ENCODE measurements at places on chromosomes 5 and 9. TPM values are rescaled to one million over a fixed set of nuclear protein-coding genes. Genes with fewer than 3 reads are reported as not detected.
A peak's percentile ranks its signal among the peaks of the same experiment; 100 is the strongest.

The HACD4 gene
- total RNA-seq = 0.72 TPM

The GRAMD2B gene
- total RNA-seq = 32.1 TPM

The DRD1 gene
- total RNA-seq = not detected

The CLTA gene
- 178 TPM for total RNA-seq

DNA sequence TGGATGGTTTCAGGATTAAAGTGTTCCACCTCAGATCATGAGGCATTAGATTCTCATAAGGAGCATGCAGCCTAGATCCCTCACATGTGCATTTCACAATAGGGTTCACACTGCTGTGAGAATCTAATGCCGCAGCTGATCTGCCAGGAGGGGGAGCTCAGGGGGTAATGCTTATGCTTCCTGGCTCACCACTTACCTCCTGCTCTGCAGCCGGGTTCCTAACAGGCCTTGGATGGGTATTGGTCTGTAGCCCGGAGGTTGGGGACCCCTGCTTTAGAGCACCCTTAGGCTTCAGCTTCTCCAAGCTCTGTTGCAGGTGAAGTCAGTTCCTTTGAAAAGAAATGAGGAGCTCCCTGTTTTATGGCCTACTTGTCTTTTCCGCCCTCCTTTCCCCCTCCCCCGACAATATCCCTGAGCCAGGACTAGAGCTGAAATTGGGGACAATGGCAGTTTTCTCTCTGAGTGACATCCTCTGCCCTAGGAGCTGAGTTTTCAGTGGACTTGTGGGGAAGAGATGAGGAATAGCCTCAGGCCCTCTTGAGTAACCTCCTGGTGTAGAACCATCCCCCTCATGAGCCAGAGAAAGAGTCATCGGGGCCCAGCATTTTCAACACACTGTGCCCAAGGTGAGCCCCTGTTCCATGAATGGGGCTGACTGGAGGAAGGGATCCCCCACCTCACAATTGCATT, 16.2 kb upstream of the MAT2B start:
- no peak for DNase-seq
- H3K27ac ChIP-seq = no peak overlapping the region
- no peaks in the 10 kb centered on the region for H3K27me3 ChIP-seq
- peaks cover 23% of the 10 kb centered on the region for H3K36me3 ChIP-seq
- H3K4me1 ChIP-seq = no peaks in the 10 kb centered on the region

- no peak overlapping the region for H3K27ac ChIP-seq
- no peaks in the 10 kb centered on the region for H3K36me3 ChIP-seq
- no peak for DNase-seq
- H3K4me1 ChIP-seq = peaks cover 3% of the 10 kb centered on the region
Measured at GRCh38 chr9:88749420-88749819, 214.4 kb downstream of the NXNL2 start.

GRCh38 chr5:54743997-54744788, 226.6 kb downstream of the SNX18 start:
- no peaks in the 10 kb centered on the region for H3K36me3 ChIP-seq
- peak overlapping the region; percentile 90 for H3K27ac ChIP-seq
- H3K4me1 ChIP-seq = peaks cover 13% of the 10 kb centered on the region
- H3K4me3 ChIP-seq = no peak overlapping the region

- DNase-seq = no peak
- no peak overlapping the region for H3K27ac ChIP-seq
- no peak overlapping the region for H3K4me3 ChIP-seq
- H3K36me3 ChIP-seq = no peaks in the 10 kb centered on the region
Measured at GRCh38 chr5:16383544-16384052, 82.0 kb downstream of the ZNF622 start.

- H3K27ac ChIP-seq = peak overlapping the region; percentile 94
- H3K27me3 ChIP-seq = no peaks in the 10 kb centered on the region
- peak overlapping the region; percentile 34 for H3K4me3 ChIP-seq
- H3K36me3 ChIP-seq = no peaks in the 10 kb centered on the region
- DNase-seq = no peak
Measured at GRCh38 chr5:65102976-65103711, 334.4 kb downstream of the CWC27 start.

- DNase-seq = no peak
- peaks cover 18% of the 10 kb centered on the region for H3K4me1 ChIP-seq
- no peak overlapping the region for H3K27ac ChIP-seq
- no peaks in the 10 kb centered on the region for H3K36me3 ChIP-seq
Measured at GRCh38 chr5:175671013-175671412, 13.1 kb downstream of the HRH2 start.

DNA sequence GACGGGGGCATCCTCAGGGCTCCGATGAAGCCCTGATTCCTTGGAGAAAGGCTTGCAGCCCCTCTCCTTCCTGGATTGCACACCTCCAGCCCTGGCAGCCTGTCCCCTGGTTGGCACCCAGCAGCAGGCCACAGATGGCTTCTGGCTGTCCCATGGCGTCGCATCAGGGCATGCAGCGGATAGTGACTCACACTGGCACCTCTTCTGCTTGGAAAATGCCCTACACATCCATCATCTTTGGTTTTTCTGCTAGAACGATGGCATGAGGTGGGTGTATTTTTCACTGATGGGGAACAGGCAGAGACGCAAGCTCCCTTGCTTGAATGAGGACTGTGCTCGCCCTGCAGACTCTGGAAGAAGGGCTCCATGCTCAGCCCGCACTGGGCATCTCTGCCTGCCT, 23.2 kb upstream of the IER5L start:
- H3K4me1 ChIP-seq = no peaks in the 10 kb centered on the region
- DNase-seq = no peak
- no peaks in the 10 kb centered on the region for H3K36me3 ChIP-seq
- H3K27me3 ChIP-seq = peaks cover 11% of the 10 kb centered on the region
- H3K27ac ChIP-seq = no peak overlapping the region
- no peak overlapping the region for H3K4me3 ChIP-seq

GRCh38 chr5:137747848-137748247, 6.3 kb downstream of the HNRNPA0 start:
- H3K4me1 ChIP-seq = peaks cover 28% of the 10 kb centered on the region
- DNase-seq = no peak
- no peaks in the 10 kb centered on the region for H3K27me3 ChIP-seq
- peaks cover 14% of the 10 kb centered on the region for H3K36me3 ChIP-seq
- no peak overlapping the region for H3K27ac ChIP-seq

DNA sequence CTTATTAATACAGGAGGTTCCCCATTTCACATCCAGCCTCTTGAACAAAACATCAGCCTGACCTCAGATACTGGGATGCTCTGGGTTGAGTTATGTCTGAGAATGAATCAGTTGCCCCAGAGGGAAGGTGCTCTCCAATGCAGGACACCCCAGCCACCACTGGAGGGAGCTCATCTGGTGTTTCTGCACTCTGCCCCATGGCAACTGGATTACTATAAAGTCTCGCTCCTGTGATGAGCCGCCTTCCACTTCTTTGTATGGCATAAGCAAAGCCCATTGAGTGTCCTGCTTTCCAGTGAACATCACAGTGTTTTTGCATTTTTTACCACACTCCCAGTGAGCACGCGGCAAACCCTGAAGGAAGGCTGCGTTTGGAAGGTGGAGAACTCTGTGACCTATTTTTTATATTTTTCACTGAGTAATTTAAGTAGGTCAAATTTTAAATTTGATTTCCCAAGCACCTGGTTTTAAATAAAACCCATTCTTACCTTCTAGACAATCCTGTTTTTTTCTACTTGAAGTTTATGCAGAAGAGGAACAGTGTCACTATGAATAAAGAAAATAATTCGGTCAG, 176.9 kb upstream of the WWC1 start:
- no peak overlapping the region for H3K27ac ChIP-seq
- no peaks in the 10 kb centered on the region for H3K27me3 ChIP-seq

DNA sequence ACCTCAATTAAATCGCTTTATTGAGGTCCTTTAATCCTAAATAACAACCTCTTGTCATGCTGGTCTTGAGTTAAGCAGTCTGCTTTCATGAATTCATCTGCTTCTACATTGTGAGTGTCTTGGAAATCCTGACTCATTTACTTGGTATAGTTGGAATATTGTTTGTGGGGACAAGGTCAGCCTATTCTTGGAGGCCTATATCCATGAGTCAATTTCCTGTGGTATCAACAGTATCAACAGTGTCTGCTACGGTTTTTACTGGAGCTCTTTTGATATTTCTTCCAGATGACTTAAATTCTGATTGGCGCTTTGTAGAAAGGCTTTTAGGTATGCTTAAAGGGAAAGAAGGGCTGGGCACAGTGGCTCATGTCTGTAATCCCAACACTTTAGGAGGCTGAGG, 71.2 kb upstream of the PARP8 start:
- H3K36me3 ChIP-seq = no peaks in the 10 kb centered on the region
- no peak overlapping the region for H3K4me3 ChIP-seq
- H3K27me3 ChIP-seq = no peaks in the 10 kb centered on the region
- H3K4me1 ChIP-seq = peaks cover 9% of the 10 kb centered on the region

GRCh38 chr5:79689541-79690466, at the start of gene CMYA5:
TSS of gene CMYA5 (plus strand) at chr5:79689836. CDS start at chr5:79689908, 72 bp downstream.
- peaks cover 9% of the 10 kb centered on the region for H3K36me3 ChIP-seq
- peak within 1 kb of the TSS; percentile 68 for H3K4me3 ChIP-seq
- peak; percentile 19 for DNase-seq
- no peak within 1 kb of the TSS for H3K27ac ChIP-seq
- peaks cover 3% of the 10 kb centered on the region for H3K4me1 ChIP-seq

DNA sequence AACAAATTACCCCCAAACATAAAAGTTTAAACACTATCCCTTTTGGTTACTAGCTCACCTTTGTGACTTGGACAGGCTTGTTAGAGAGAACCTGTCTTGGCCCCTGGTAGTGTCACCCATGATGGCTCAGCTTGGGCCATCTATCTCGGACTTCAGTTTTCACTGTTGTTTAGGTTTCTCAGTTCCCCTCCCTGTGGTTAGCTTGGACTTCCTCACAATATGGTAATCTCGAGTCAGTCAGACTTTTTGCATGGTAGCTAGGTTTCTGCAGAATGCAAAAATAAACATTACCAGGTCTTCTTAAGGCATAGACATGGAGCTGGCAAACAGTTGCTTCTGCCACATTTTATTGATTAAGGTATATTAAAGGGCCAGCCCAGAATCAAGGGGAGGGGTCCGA, 324.3 kb upstream of the RORB start:
- no peak overlapping the region for H3K4me3 ChIP-seq
- no peak for DNase-seq
- H3K27ac ChIP-seq = no peak overlapping the region
- no peaks in the 10 kb centered on the region for H3K4me1 ChIP-seq
- no peaks in the 10 kb centered on the region for H3K36me3 ChIP-seq

- H3K27ac ChIP-seq = no peak overlapping the region
- no peaks in the 10 kb centered on the region for H3K27me3 ChIP-seq
- peaks cover 37% of the 10 kb centered on the region for H3K4me1 ChIP-seq
- no peak for DNase-seq
Measured at GRCh38 chr5:163867324-163867723, 361.9 kb downstream of the MAT2B start.

Data from progenitor cell of endocrine pancreas (in vitro differentiated cells).